Activated CD4-positive, alpha-beta T cell treated with anti-CD3 and anti-CD28 coated beads, Interleukin-2, amount 50 U/mL, for 4 hours (primary cell): ENCODE measurements at places on chromosomes 13 and 19.

- DNase-seq = no peak
These were observed 21.5 kb downstream of the CRTC1 start for GRCh38 chr19:18704971-18705370.

- no peak for DNase-seq
These were observed 101.4 kb downstream of the RNF17 start for GRCh38 chr13:24865163-24865953.

DNA sequence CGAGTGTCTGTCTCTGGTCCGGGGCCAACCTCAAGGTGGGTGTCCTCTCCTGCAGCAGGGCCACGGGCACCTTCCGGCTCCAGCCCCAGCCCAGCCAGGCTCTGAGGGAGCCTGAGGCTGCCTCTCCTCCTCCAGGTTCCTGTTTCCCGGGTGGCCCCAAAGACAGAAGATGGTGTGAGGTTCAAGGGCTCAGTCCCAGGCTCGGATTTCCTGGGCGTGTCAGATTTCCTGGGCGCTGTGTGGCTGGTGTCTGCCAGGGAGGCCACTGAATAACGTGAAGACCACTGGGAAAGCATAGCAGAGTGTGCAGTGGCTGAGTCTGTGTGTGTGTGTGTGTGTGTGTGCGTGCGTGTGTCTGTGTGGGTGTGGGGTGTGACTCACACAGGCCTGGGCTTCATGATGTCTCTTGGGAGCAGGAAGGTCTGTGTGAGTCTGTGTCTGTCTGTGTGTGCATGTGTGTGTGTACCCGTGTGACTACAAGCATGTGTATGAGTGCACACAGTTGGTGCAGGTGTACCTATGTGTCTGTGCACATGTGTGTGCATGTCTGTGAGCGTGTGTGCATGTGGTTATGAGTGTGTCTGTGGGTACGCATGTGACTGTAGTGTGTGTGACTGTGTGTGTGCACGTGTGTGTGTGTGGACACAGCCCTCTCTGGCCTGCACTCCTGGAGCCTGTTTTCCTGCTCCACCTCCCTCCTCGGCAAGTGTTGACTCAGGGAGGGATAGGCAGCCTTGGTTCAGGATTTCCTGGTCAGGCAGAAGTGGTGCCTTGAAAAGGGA is 28.3 kb downstream of the CEBPA start:
- DNase-seq = peak; percentile 33

DNA sequence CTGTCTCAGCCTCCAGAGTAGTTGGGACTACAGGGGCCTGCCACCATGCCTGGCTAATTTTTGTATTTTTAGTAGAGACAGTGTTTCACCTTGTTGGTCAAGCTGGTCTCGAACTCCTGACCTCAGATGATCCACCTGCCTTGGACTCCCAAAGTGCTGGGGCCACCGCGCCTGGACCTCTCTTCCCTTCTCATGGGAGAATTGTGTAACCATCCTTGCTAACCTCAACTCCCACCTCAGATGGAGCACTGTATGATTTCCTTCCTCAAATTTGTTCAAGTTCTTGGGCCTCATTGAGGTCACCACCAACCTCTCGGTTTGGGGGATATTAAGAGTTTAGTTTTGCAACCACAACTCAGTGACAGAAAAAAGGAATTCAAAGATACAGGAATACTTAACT is 10.7 kb downstream of the LILRA5 start:
- DNase-seq = no peak

DNA sequence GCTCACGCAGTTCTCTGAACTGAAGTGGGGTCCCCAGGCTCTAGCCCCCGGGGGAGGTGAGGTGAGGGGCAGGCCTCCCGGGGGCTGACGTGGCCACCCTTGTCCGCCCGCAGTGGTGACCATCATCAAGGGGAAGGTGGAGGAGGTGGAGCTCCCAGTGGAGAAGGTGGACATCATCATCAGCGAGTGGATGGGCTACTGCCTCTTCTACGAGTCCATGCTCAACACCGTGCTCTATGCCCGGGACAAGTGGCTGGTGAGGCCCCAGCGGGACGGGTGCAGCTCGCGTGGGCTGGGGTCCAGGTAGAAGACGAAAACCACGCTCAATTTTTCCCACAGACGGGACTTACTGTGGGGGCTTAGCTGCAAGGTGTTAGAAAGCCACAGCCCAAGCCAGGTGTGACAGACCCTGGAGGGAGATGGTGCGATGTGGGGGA is 5.6 kb upstream of the ADM5 start:
- no peak for DNase-seq

DNA sequence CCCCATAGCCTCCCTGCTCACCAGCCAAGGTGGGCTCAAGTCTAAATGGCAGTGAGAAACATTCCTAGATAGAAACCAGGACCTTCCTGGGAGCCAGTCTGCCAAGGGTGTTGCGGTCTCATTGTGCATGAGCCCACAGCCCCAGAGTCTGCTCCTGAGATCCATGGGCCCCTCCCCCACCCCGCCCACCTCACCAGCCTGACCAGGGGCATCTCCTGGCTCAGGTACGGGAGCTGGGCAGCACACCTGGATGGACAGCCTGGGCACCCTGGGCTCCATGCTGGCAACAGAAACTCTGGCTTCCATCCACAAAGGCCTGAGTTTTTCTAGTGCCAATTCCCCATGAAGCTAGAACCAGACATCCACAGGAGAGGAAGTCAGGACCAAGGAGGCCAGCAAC is 65.6 kb downstream of the RAB20 start:
- DNase-seq = no peak

DNA sequence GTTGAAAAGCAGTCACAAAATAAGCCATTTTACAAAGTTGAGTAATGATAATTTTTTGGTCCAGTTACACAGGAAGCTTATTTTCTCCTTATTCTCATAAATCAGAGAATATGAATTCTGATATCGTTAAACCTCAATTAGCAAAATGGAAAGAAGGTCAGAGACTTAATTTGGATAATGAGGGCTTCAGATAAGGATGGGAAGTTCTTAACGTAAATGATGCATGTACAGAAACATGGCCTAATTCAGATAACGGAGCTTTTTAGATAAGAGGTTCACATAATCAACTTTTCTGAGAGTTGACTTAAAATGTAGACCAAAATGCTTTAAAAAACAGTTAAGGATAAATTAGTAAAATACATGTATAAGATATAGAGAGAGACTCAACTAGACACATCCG is 746.3 kb upstream of the SLC10A2 start:
- DNase-seq = no peak

- no peak for DNase-seq
These were observed 762 bp upstream of the ADM5 start for GRCh38 chr19:49688531-49689132.

- no peak for DNase-seq
These were observed 127.9 kb upstream of the GJB6 start for GRCh38 chr13:20360041-20360491.

DNA sequence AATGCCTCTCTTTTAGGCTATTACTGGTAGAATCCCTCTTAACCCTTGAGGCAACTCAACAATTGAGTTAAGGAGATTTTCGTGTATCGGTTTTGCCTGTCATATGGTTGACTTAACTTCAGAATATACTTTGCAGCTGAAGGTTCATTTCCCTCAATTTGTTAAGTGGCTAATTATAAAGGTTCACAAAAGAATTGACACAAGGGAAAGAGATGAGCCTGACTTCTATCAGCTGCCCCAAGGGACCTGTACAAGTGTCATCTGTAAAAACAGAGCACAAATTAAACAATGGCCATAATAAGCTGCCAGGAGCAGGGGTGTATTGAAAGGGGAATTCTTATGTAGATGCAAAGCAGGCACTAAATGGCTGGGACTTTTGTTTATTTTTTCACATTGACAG is 334.8 kb upstream of the OBI1 start:
- no peak for DNase-seq

GRCh38 chr13:102873653-102874052 is 27.8 kb downstream of the ERCC5 start:
- DNase-seq = no peak

- no peak for DNase-seq
These were observed 15.9 kb downstream of the KL start for GRCh38 chr13:33032037-33032625.

DNA sequence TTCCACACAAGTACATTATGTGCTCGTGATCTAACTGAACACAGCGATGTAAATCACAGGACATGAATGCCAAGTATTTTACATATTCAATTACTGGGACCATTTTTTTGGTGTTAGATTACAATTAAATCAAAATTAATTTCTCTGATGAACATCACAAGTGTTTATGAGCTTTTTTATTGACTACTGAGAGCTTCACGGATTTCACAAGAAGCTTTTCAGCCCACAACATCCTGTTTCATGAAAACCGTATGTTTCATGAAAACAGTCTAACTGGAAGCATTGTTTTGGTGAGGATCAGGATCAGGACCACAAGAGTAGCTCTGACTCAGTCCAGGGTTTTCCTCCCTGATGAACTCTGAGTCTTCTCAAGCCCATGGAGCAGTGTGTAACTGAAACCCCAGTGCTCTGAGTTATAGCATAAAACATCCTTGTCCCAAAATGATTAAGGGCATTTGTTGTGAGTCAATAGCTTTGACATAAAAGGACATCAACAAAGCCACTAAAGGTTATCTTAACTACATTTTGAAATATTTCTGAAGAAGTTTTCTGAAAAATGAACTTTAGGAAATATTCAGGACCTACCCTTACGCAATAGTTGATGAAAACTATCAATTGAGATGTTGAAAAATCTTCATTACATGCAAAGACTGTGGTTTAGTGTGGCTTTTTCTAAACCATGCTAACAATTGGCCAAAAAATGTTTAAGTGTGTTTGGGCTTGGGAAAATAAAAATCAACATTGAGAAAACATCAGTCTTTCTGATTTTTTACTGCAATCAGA is 49.3 kb downstream of the UFM1 start:
- DNase-seq = no peak

- no peak for DNase-seq
These were observed 149.5 kb downstream of the DCT start for GRCh38 chr13:94329754-94330551.
